ENCODE measurements at places on chromosomes 3 and 15.

DNA sequence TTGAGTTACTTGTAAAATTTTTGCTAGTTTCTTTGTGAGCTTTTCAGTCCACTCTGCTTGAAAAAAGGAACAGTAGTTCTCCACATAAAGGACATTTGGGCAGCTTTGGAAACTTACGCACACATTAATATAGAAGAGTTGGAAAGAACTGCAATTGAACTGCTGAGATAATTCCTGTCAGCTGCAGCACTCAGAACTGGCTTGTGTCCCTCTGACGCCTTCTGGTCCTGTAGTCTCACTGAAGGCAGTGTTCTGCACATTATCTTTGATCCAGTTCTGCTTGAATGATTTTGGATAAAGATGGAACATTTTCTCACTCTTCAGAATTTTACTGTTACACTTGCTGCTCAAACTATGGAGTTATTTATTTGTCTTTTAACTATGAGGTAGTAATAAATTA, 901.9 kb downstream of the OTOL1 start:
- no peak for DNase-seq

- DNase-seq, result no peak
Observed at GRCh38 chr15:74201710-74202420, 722 bp downstream of the STRA6 start.

DNA sequence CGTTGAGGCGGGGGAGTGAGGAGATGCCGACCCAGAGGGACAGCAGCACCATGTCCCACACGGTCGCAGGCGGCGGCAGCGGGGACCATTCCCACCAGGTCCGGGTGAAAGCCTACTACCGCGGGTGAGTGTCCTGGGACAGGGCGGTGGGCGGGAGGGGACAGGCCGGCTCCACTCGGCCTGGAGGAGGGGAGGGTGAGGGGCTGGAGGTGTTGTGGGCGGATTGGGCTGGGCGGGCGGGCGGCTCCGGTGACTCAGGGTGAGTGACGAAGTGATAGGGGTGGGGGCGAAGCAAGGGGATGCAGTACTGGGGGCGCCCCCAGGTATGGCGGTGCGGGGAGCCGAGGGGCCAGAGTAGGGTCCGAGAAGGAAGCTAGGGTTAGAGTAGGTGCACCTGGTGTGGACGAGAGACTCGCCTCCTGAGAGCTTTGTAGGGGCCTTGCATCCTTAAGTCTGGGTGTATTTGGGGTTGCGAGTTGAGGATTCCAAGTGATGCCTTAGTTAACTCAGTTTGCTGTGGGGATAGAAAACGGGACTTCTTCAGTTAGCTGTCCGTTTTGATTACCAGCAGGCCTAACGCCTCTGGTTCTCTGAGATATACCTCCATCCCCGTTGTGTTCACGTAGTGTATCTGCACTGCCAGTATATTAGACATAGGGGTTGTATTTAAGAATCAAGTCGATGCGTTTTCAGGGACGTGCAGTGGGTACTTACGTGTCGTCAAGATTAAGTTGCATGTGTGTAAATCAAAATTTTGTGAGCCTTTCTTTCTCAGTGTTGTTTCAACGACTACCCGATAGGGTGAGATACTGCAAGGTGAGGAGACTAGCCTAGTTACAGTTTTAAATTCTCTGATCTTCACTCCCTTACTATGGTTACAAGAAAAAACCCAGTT, 670 bp downstream of the PRKCI start:
- peak; percentile 61 for DNase-seq

- no peak for DNase-seq
Observed at GRCh38 chr3:62621925-62622324, 248.6 kb upstream of the FEZF2 start.

DNA sequence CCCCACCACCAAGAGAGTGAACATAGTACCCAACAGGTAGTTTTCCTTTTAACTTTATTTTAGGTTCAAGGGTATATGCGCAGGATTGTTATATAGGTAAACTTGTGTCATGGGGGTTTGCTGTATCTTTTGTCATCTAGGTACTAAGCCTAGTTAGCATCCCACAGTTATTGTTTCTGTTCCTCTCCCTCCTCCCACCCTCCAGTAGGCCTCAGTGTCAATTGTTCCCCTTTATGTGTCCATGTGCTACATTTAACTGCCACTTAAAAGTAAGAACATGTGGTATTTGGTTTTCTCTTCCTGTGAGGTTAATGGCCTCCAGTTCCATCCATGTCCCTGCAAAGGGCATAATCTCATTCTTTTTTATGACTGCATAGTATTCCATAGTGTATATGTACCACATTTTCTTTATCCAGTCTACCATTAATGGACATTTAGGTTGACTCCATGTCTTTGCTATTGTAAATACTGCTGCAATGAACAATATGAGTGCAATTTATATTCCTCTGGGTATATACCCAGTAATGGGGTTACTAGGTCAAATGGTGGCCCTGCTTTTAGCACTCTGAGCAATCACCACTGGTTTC, 66.2 kb downstream of the ST3GAL6 start:
- no peak for DNase-seq

GRCh38 chr15:64349375-64349774, 6.6 kb downstream of the CSNK1G1 start:
- DNase-seq, result no peak

GRCh38 chr15:42152196-42152920, 4.1 kb downstream of the PLA2G4F start:
- DNase-seq, result no peak

DNA sequence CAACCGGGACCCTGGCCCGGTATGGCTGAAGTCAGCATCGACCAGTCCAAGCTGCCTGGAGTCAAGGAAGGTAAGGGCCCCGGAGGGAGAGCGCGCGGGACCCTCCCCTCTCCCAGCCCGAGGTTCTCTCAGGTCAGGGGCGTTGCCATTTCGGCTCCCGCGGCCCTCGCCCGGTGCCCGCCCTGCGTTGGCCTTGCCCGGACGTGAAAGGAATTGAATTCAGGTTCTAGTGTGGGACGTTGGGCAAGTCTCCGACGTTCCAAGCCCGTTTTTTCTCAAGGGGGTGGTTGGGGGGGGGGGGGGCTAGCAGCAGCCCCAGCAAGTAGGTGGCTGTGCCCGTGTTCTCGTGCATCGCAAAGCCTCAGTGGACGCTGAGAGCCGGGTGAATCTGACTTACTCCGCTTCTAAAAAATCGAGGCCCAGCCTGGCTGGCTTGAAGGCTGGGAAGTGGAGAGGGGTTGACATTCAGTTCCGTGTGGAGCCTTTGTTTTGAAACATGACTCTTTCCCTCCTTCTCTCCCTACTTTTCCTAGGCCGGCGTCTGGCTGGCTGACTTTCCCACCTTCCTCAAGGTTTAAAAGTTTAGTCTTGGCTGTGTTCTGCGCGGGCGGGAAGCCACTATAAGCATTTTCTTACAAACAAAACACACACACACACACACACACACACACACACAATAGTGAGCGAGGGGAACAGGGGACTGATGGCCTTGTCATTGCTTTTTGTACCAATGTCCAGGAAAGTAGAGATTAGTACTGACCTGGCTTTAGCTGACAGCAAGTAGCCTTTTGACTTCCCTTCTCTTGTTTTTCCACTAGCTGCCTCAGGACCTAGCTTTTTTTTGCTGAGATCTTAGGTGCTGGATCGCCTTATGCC, at the start of gene UTS2B:
Gene UTS2B, minus strand, starts transcription at position 873 of the 876 bp plus-strand sequence. CDS start 48,337 bp downstream, outside the sequence.
- peak; percentile 57 for DNase-seq

GRCh38 chr3:100650651-100651619, 41.5 kb downstream of the ADGRG7 start:
- DNase-seq, result no peak

- DNase-seq, result no peak
Observed at GRCh38 chr3:24683633-24684384, 189.2 kb upstream of the THRB start.

DNA sequence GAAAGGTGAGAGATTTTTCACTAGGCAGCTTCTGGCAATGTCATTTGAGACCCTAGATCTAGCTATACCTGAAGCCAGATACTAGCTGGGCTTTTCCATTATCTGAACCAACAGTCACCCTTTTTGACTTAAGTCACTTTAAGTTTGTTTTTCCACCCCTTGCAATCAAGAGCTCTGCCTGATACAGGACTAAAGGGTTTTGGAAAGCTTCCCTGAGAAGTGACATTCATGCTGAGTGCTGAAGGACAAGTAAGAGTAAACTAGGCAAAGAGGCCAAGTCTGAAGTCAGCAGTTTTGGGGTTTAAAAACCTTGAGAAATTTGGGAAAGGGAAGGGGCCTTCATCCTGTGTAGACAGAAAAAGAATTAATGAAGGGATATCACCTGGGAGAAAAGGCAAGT, 27.1 kb upstream of the CCDC174 start:
- DNase-seq, result no peak
